ENCODE measurements at places on chromosomes 3 and 15.

GRCh38 chr3:38834717-38835116, 18.7 kb upstream of the SCN10A start:
- no peak for DNase-seq

DNA sequence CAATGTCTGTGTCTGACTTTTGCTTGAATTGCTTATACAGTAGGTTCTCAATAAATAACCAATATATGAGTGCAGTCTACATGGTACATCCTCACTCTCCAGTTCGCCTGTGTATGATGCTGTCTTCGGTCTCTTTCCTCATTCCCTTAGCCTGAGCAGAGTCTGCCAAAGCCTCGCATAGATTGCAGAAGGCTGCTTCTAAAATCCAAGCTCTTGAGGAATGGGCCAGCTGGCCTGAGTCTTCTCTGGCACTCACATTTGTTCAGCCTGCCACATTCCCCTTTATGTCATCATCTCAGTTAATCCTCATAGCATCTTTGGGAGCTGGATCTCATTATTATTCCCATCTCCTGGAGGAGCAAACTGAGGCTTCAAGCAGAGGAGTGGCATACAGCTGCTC, 27.2 kb upstream of the ADAMTS7 start:
- no peak for DNase-seq

- DNase-seq: no peak
These were observed 64.8 kb upstream of the ARL8B start for GRCh38 chr3:5057272-5057671.

- peak; percentile 22 for DNase-seq
These were observed at the start of gene PROS1 for GRCh38 chr3:93973131-93974126. PROS1 (minus strand) TSS chr3:93973896; CDS start chr3:93973749, 147 bp downstream.

DNA sequence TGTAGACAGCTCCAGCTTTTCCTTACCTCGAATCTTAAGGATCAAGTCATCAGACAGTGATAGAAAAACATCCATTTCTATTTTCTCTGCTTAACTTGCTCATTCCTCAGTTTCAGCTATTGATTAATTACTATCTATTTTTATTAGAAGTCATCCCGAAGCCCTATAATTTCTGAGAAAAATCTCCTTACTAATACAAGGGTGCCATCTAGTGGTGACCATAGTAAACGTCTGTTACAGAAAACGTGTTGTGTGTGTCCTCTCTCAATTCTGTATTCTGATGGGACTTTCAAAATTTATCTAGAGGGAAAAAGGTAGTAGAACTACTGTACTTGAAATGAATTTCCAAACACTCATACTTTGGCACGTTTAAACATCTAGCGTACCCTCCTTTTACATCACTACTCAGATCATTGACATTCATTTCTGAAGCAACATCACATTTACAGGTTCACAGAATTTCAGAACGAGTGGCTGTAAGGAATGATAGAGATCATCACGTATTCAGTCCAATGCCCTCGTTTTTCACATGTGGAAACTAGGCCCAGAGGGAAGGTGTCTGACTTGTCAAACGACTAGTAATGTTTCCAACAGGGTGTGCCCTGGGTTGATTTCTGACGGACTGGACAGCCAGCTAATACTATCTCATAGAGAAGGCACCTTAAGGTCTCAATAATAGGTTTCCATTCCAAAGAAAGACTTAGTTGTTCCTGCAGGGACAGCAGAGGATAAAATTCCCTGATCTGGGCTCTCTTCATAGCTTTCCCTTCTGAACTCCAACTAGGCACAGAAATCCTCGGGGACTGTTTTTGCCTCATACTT, 25.6 kb downstream of the HACD2 start:
- DNase-seq: no peak

GRCh38 chr3:46187341-46187700, 20.8 kb downstream of the CCR1 start:
- no peak for DNase-seq

GRCh38 chr3:14473411-14473891, 66.7 kb downstream of the GRIP2 start:
- DNase-seq: no peak

DNA sequence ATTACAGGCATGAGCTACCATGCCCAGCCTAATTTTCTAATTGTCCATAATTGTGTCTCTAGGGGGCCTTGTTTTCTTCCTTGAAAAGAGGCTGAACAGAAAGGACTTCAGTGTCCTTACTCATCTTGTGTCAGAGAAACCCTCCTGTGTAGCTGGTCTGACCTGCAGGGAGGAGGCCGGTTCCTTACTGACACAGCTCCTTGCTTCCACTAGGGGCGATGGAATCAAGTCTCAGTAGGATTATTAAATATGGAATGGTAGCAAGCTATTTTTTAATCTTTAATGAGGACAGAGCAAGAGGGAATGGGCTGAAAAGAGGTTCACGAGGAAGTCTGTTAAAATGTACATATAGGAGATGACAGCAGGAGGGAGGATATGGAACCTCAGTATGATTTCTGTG, 8.6 kb downstream of the LPCAT4 start:
- DNase-seq: no peak

DNA sequence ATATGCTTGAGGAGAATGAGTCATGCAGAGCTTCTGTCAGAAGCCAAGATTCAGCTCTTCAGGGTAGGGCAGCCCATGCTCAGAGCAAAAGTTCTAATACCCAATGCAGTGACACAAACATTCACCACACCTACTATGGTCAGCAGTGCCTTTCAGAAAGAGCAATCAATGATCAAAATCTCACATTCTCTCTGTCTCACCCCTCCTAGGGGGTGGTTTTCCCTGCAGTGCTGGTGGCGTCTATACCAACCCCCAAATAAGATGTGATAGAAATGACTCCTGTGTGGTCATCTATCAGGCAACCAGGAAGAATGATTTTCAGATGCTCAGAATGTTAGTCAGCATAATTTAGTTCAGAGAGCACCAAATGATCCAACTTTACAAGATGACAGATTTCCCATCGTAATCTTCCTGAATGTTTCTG, 385.3 kb downstream of the NTRK3 start:
- DNase-seq: no peak
